Activated effector memory CD4-positive, alpha-beta T cell treated with Interleukin-2 at 50 U/mL for 16 hours (primary cell): ENCODE measurements at places on chromosomes 5 and 9.

DNA sequence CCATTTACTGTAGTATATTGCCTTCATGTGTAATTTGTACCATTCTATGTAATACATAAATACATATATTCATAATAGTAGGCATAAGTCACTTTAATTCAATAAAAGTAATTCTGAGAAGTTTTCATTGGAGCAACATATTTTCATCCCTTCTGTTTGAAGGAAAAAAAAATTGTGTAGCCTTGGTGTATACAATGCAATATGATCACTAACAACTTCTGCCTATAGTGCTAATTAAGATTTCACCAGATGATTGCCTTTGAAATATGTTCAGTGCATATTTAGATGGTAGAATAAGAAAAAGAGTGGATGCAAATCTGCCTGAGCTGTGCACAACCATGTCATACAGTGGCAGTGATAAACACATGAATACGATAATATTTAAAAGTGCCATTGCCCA is 996.8 kb downstream of the EFNA5 start:
- no peak for DNase-seq

DNA sequence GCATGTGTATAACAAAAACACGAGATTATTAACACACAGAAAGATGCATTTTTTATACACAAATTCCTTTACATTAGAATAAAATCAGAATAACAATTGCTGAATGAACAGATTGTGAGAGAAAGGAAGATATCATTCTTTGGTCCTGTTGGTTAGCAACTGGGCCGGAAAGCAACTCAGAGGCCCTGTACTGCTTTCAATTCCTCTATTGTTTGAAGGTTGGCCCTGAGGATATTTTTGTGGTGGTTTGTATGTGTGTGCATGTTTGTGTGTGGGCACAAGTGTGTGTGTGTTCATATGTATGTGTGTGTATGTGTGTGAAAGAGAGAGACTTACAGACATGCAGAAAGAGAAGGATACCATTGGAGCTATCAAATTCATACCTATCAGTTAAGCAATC is 356.8 kb upstream of the DMAC1 start:
- DNase-seq, result no peak

DNA sequence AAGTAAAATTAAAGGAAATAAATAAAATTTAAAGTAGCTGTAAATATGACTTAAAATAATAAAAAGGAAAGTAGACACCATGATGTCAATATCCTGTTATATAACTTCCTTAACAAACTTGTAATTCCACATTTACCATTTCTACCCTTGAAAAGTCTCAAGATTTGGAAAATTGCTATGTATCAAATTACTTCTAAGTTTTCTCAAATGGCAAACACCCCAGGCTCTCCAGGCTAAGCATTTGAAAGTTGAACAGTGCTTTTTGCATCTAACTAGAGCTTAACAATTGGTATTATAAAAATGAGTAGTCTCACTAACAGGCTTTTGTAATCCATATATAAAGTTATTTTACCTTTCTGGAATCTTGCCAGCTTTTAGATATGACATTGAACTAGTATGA is 41.5 kb upstream of the MACIR start:
- no peak for DNase-seq

GRCh38 chr9:133823189-133824105 is 85.3 kb upstream of the SARDH start:
- no peak for DNase-seq

DNA sequence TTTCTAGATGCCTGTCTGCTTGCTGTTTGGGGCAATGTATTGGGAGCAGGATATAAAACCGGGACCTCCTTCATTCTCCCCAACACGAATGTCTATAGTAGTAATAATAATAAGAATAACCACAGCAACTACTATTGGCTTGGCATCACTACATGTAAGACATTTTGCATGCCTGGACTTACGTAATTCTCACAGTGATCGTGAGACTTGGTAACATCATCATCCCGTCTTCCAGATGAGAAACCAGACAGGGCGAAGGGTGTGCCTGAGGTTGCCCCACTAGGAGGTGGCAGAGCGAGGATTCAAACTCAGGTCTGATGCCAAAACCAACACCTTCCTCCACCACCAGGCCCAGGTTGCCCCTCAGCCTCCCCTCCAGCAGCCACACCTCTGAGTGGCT is 185.1 kb downstream of the RGS3 start:
- DNase-seq, result no peak

GRCh38 chr5:127085371-127085770 is 12.1 kb upstream of the C5orf63 start:
- no peak for DNase-seq

- no peak for DNase-seq
These were observed 307.6 kb downstream of the PJA2 start for GRCh38 chr5:109102096-109102690.

GRCh38 chr5:132506094-132506692 is 15.6 kb upstream of the IRF1 start:
- DNase-seq, result no peak

DNA sequence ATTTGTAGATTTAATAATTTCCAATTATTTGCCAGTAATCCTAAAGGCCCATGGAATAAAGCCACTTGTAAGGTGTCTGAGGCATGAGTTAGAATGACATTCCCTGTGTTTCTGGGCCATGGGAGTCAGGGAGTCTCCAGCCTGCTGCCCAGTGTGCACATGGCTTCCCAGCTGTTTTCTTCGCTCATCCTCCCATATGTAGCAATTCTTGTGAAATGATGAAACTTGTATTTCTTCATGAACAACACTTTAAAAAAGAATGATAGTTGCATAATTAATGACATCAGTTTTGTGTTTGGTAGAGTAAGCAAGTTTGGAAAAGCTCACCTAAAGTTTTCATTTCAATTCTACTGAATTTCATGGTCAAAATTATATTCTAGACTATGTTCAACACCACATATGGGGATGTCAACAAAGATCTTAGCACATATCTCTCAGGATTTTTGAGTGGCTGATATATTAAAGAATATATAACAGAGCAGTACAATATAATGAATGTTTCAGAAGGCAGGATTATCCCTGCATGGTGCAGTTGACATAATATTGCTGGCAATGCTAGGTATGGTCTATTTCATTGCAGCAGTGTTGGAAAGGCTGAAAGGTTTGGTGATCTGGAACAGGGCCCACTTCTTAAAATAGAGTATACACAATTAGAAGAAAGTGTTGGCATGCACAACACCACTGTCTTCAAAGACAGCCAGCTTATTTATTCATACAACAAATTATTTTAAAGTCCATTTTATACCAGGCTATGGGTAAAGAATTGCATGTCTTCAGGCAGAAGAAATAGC is 44.7 kb downstream of the GRIN3A start:
- DNase-seq, result no peak

GRCh38 chr5:58523956-58524355 is 32.7 kb downstream of the GAPT start:
- no peak for DNase-seq

GRCh38 chr5:91122651-91123050 is 260.5 kb downstream of the ARRDC3 start:
- DNase-seq, result no peak

- DNase-seq, result no peak
These were observed 220.5 kb downstream of the NR2F1-AS1 start for GRCh38 chr5:93360436-93361088.

- no peak for DNase-seq
These were observed 14.3 kb upstream of the EPB41L4B start for GRCh38 chr9:109335121-109335520.

DNA sequence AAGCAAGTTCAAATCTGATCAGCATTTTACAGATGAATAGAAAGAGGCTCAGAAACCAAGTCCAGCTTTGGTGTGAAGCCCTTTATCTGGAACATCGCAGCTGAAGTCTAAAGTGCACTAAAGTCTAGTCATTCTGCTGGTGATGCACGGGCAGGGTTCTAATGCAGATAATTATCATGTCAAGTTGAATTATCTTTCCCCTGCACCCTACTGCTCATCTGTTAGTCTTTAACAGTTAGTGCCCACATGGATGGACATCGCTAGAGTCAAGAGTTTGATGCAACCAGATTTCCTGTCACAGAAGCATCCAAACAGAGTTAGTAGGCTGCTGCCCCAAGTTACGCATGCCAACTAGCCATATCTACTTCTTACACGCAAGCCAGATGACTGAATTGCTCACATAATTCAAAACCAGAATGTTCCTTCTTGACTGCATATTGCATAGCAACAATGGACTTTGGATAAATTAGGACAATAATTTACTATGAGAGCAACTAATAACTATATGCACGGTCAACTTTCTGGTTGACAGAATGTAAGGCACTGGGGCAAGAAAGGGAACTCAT is 1.6 kb upstream of the TOMM5 start:
- no peak for DNase-seq

DNA sequence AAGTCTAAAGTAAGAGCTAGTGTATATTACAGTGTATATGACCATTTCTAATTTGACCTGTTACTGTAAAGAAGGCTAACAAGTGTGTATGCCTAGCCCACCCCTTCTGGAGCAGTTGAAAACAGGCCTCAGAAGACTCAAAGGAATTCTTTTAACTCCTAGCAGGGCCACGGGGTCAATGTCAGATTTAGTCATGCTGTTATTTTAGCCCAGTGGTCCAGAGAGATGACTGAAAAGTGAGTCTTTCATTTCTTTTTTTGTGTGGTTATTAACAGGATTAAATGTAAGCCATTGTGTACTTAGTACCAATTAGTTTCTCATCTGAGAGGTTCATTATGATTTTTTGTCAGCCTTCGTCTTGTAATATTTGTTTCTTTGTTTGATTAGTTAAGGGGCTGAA is 24.4 kb downstream of the ZCCHC7 start:
- no peak for DNase-seq

DNA sequence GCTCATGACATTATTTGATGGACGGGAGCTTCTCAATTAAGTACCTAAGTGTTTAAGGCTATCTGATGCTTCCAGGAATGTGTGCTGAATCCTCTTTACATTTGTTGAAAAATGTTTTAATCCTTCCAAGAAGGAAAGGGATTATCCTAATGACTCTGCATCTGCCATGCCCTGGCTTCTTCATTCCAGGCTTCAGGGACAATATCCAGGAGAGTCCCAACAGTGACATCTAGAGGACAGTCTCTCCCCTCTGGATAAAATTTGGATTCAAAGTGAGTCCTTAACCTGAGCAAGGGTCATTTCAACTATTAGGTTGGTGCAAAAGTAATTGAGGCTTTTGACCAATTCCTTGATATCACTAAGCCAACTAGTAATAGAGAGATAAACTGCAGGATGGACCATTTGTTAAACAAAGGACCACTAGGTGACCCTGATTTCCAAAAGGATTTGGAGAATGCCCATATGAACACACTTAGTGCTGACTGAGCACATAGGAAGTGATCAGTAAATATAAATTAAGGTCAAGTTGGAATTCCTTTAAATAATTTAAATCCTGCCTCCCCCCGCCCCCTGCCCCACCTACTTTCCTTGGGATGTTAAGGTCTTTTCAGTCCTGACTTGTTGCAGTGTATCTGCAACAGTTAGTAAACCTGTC is 19.1 kb downstream of the TNFSF8 start:
- DNase-seq, result no peak

DNA sequence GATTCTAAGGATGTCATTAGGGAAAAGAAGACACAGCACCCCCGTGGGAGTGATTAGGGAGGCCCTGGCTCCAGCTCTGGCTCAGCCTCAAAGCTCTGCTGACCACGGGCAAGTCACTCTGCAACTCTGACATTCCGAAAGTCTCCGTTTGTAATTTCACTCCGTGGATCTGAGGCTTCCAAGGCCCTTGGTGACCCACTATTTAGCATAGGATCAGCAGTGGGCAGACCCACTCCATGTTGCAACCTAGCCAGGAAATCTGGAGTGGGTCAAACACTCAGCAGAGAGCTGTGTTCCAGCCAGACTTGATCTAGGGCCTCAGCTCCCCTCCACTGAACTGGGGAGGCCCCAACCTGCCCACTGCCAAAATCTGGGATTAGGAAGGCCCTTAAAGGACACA is 11.8 kb downstream of the PHF19 start:
- no peak for DNase-seq

- DNase-seq, result no peak
These were observed 46.9 kb downstream of the AHRR start for GRCh38 chr5:368183-369084.

GRCh38 chr5:72417333-72418062 is 89.7 kb downstream of the ZNF366 start:
- no peak for DNase-seq

GRCh38 chr5:132363431-132364112 is 5.9 kb upstream of the SLC22A5 start:
- no peak for DNase-seq

DNA sequence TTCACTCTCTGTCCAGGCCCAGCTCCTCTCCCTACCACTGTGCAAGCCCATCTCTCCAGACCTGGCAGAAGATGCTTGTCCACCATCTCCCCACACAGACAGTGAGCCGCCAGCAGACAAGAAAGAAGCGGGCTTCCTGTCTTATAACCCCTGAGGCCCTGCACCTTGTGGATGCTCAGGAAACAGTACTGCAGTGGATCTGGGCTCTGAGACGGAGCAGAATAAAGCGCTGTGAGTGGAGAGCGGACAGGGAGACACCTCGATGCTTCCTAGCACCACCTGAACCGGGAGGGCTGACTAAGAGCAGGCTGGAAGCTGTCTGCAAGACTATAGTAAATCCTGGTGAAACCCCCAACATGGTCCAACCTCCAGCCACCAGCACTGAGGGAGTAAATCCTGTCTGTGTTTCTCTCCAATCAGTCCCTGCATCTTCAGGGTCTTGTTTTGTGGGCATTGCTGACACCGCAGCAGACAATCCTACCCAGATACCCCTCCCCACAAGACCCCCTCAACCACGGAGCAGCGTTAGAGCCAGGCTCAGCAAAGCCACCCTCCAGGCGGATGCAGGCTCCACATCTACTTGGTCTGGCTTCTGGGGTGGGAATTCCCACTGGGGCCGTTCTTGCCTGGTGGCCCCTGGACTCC is 18.7 kb downstream of the ORM2 start:
- no peak for DNase-seq

DNA sequence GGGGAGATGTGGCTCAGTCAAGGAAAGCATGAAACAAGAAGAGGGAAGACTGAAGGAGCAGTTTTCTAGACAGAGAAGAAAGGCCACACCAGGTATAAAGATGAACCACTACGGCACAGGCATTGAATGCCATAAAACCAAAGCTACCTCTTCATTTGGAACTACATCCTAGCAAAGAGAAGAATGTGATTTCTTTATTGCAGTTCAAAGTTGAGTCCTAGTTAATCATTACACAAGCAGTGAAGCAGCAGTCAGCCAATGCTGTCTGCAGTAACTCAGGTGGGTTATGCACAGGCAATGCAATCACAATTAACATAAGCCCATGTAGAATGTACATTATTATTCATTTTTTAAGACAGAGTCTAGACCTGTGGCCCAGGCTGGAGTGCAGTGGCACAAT is 21.7 kb upstream of the PCAT7 start:
- no peak for DNase-seq

GRCh38 chr9:84123648-84124406 is 143.2 kb downstream of the RMI1 start:
- DNase-seq, result no peak
